Activated CD8-positive, alpha-beta memory T cell treated with anti-CD3 and anti-CD28 coated beads, Interleukin-2, amount 10 ng/mL, durations not matched to agents 7 days and 5 days (primary cell): ENCODE measurements at places on chromosomes 3 and 15. TPM values are rescaled to one million over a fixed set of nuclear protein-coding genes. Genes with fewer than 3 reads are reported as not detected.

- no peak for DNase-seq
These were observed 3.9 kb upstream of the VPS8 start for GRCh38 chr3:184808021-184808420.

GRCh38 chr3:40073310-40074007, 236.0 kb upstream of the EIF1B start:
- DNase-seq: no peak

DNA sequence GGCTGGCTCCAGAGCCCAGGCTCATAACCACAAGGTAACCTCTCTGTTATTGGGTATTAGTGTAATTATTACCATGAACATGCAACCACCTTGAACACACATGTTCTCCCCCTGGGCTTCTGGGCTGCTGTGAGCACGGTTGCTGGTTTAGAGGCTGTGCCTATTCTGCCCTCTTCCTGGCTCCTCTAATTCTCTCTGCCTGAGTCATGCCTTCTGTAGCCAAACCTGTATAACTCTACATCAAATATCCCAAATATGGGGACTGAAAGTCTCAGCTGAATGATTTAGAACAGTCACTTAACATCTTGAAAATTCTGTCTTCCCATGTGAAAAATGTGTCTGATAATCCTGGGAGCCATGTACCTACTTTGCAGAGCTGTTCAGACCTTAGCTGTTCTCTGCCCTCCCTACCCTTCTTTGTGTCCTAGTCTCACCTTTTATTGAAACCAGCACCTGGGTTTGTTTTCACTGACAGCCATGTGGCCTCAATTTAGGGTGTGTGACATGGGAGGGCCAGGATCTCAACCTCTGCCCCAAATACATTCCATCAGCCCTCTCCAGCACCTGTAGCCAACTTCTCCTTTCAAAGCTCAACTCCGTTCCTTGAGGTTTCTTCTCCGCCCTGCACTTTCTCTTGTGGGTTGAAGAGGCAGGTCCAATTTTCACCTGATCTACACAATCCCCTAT, 60.7 kb downstream of the PDZRN3 start:
- no peak for DNase-seq

- DNase-seq: no peak
These were observed 46.1 kb downstream of the METTL6 start for GRCh38 chr3:15380980-15381890.

SYNPR gene
- total RNA-seq: not detected

GRCh38 chr3:64088408-64089205, 65.3 kb upstream of the PSMD6 start:
- DNase-seq: no peak

LRRK1 gene
- total RNA-seq: 1.2 TPM

GRCh38 chr3:64617610-64618009, 70.2 kb downstream of the ADAMTS9 start:
- DNase-seq: no peak

DNA sequence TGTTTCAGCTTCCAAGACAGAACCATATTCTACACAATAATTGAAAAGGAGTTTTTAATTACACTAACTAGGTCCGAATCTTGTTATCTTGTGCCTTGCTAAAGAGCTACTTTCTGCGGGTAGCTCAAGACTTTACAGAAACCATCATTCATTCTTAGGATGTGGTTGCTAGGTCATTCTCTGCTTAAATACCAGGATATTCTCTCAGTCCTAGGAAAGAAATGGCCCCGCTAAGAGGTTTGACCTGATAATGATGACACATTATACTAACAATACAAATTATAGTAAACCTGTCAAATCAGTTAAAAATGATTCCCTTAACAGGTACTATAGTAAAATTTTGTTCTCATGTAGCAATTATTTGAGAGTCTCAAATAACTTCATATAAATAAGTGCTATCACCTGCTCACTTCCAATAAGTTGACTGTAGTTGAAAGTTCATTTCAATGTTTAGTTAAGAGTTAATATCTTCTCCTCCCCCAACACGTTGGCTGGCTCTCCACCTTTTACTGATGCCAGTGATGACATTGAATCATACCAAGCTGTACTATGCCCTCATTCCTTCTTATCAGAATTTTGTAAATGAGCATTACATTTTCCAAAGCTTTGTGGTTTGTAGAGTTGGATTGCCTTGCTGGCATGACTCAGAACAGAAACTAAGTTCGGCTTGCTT, 3.6 kb upstream of the C3orf85 start:
- DNase-seq: no peak

NR2F2 gene
- total RNA-seq: not detected

FEZF2 gene
- total RNA-seq: not detected

GLDN gene
- not detected for total RNA-seq

PARP14 gene
- total RNA-seq: 133 TPM

IGF2BP2 gene
- total RNA-seq: 0.09 TPM

LRRC3B gene
- not detected for total RNA-seq

DNA sequence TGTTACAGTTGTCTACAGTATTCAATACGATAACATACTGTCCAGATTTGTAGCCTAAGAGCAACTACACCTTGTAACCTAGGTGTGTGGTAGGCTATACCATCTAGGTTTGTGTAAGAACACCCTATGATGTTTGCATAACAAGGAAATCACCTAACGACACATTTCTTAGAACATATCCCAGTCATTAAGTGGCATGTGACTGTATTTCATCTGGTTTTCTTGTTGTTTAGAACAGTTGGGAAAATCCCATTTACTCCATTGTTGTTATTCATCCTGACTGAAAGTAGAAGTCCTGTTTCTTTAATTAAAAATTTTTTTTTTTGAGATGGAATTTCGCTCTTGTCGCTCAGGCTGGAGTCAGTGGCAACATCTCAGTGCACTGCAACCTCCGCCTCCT, 31.3 kb downstream of the LRRC28 start:
- DNase-seq: no peak

RARRES1 gene
- not detected for total RNA-seq

DNA sequence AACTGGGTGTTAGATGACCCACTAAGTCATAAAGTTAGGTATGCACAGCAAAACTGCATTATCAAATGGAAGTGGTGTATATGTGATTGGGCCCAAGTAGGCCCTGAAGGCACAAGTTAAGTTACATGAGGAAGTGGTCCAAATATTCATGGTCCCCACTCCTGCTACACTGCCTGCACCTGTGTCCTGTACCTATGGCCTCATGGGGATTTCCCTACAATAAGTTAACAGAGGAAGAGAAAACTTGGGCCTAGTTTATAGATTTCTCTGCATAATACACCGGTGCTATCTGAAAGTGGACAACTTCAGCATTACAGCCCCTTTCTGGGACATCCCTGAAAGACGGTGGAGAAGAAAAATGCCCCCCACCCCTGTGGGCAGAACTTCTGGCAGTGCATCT, 41.5 kb downstream of the STRIT1 start:
- DNase-seq: no peak

DNA sequence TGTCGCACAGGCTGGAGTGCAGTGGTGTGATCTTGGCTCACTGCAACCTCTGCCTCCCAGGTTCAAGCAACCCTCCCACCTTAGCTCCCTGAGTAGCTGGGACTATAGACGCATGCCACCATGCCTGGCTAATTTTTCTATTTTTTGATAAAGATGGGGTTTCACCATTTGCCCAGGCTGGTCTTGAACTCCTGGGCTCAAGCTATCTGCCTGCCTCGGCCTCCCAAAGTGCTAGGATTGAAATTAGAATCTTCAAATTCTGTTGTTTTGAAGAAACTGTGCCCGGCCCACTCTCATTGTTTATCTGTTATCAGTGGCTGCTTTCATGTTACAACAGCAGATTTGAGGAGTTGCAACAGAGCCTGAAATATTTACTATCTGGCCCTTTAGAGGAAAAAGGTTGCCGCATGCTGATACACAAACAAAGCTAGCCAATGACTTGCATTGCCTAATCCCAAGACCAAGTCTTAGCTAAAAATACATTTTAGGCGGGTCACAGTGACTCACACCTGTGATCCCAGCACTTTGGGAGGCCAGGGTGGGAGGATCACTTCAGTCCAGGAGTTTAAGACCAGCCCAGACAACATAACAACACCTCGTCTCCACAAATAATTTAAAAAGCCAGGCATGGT, 43.2 kb upstream of the PPP4R2 start:
- DNase-seq: no peak

- no peak for DNase-seq
These were observed 22.8 kb downstream of the TTC14 start for GRCh38 chr3:180624714-180625113.

DNA sequence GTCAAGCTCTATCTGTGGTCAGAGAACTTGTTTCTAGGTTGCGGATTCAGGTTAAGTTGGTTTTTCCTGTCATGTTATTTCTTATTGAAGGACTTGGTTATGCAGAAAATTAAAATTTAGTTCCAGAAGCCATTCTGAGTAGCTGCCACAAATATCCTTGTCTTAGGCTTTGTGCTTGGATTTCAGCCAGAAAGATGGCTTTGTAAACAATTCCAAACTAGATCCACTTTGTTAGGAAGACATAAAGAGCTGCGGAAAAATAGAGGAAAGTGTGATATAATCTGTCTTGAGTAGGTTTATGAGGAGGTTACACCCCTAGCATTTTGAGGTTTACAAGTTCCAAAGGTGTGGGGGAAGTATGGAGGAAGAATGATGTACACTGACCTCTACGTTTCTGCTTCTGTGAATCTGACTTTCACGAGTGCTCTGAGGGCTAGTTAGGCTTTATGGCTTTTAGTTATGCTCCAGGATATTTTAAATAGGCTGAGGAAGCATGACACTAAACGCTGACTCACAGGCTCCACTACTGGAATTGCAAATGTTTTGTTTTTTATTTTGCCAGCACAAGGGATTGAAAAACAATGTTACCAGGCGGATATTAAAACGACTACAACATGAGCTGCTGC, 46.3 kb upstream of the UTS2B start:
- no peak for DNase-seq

DNA sequence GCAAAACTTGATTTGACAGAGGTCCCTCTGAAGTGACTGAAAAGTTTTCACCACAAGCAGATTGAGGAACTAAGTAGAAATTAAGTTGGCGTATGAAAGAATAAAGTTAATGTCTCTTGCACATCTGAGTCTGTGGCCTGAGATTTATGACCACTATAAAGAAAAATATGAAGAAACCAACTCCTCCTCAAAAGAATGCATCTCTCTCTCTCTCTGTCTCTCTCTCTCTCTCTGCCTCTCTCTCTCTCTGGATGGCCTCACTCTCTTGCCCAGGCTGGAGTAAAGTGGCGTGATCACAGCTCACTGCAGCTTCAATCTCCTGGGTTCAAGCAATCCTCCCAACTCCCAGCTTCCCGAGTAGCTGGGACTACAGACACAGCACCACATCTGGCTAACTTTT, 55.2 kb downstream of the RPL22L1 start:
- DNase-seq: no peak

SETD2 gene
- total RNA-seq: 43.3 TPM

DNA sequence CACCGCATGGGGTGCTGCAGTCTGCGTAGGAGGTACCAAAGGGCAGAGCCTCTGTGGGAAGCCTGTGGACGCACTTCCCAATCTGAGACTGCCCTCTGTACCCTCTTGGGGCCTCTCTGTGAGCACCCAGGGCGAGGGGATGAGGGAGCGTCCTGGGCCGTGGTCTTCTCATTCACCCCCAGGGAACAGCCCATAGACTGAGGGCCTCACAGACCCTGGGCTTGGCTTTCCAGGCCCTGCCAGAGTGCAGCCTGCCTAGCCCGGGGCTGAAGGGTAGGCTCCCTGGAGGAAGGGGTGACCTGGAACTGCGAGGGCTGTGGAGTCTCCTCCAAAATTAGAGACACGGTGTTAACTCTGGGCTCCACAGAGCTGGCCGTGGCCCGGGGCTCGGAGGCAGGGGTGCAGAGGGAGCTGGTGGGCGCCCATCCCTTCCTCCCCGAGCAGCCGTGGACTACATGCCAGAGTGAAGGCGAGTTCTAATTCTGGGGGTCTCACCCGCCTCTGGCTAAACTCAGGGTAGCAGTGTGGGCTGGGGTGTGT, 468 bp upstream of the SPTBN5 start:
- no peak for DNase-seq

DNA sequence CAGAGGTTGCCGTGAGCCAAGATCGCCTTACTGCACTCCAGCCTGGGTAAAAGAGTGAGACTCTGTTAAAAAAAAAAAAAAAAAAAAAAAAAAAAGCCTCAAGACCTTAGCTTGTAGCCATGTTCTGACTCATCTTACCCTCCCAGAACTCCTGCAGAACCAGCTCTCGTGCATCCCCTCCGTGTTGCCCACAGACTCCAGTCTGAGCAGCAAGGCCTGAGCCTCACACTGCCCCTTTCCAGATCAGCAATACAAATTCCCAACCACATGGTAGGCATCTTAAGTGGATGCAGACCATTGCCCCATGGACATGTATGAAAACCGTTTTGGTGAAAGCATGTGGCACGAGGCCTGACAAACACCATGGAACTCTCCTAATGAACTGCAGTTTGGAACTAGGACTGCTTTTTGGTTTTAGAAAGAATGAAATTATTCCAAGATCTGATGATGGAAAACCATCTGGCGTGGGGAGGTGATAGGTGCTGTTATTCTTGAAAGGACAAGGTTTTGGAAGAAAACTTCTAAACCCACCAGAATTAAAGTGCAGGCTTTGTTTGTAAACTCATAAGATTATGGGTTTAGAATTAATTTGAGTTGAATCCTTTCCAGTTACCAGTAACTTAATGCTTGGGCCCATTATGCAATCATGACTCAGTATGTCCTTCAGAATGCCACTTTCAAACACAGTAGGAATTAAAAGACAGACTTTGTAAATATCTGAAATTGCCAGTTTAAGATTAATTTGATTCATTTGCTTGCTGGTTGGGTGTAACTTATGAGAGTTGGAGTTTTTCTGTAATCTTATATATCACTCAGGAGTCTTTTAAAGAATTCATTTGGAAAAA, 163.7 kb upstream of the LRTM1 start:
- no peak for DNase-seq

DNA sequence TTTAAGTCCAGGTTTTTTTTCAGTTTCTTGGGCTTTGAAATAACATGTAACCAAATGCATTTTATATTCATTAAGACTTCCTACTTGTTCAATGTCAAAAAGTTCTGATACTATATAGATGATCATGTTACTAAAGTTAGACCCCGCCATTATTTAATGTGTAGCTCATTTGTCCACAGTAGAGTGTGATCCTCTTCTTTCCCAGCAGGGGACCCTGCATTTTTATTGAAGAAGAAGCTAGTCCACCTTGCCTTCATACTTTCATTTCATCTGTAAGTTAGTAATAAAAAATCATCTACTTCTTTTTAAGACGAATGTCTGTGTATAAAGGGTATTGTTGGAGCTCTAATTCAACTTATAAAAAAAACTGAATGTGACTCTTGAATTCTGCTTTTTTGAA, 404.6 kb downstream of the SI start:
- no peak for DNase-seq

GRCh38 chr3:153142961-153143360, 19.1 kb upstream of the RAP2B start:
- DNase-seq: no peak
